ENCODE measurements at places on chromosomes 6 and 20. TPM values are rescaled to one million over a fixed set of nuclear protein-coding genes. Genes with fewer than 3 reads are reported as not detected.

DNA sequence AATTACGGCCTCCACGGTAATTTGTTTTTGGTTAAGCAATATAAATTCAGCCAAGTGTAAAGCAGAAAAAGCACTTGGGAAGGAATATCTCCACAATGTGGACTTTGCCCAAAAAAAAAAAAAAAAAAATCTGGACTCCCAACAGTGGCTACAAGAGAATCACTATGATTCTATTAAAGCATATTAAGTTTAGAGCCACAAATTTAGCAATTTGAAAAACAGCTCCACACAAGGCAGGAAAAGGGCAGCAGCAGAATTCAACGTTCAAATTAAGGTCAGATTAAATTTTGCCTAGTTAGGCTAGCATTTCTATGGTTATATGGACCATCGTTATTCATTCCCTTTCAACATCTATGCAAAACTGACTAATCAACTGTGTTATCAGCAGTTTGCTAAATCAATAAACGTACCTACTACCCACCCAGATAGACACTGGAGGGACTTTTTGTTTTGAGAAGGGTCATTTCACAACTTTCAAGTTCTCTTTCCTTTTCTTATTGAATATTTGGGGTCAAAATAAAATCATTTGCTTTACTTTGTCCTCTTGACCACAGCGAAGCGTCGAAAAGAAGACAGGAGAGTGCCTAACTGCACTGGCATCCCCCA lies 1.0 kb downstream of the MCM9 start:
- peak overlapping the region; percentile 85 for H3K27ac ChIP-seq
- H3K36me3 ChIP-seq = peaks cover 2% of the 10 kb centered on the region
- no peaks in the 10 kb centered on the region for H3K27me3 ChIP-seq

Gene UFL1
- total RNA-seq = 16.4 TPM

Gene PTGIS
- not detected for total RNA-seq

- peak overlapping the region; percentile 90 for H3K4me3 ChIP-seq
- H3K36me3 ChIP-seq = peaks cover 3% of the 10 kb centered on the region
- H3K27ac ChIP-seq = peak overlapping the region; percentile 100
- peaks cover 74% of the 10 kb centered on the region for H3K4me1 ChIP-seq
- peak; percentile 41 for DNase-seq
These were observed 88.2 kb downstream of the HIVEP2 start for GRCh38 chr6:142856624-142857232.

GRCh38 chr20:8218861-8219260 lies 86.8 kb downstream of the PLCB1 start:
- no peak overlapping the region for H3K27ac ChIP-seq
- no peaks in the 10 kb centered on the region for H3K36me3 ChIP-seq
- peaks cover 11% of the 10 kb centered on the region for H3K4me1 ChIP-seq
- no peak for DNase-seq

DNA sequence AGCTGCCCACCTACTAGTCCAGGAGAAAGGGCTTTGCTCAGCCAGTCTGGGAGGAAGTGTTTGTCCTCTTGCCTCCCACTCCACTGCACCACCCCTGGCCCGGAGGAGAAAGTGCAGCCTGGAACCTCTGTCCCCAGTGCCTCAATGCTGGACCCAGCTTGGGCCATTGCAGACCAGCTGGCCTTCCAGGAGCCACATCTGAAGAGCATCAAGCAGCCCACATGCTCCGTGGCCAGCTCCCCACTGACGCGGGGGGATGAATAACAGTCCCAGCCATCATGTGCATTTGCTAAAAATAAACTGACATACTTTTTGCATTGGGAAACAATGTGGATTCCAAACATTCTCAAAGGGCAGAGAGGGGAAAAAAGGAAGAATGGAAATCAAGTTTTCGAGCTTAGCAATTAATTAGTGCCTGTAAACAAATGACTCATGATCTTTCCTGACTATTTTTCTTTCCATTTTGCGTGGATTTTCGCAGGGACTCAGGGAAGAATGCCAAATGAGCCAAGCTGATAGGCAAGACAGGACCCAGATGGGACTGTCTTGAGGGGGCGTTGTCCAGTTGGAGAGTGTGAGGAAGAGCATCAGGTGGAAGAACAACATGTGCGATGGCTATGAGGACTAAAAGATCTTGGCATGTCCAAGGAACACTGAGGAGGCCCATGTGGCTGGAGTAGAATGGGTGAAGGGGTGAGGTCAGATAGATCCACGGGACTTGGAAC lies 34.1 kb downstream of the CEBPB start:
- DNase-seq = no peak
- H3K4me1 ChIP-seq = no peaks in the 10 kb centered on the region
- H3K36me3 ChIP-seq = no peaks in the 10 kb centered on the region
- peaks cover 21% of the 10 kb centered on the region for H3K27me3 ChIP-seq

GRCh38 chr6:89483111-89483720 lies 50.3 kb downstream of the ANKRD6 start:
- peaks cover 15% of the 10 kb centered on the region for H3K27me3 ChIP-seq
- H3K27ac ChIP-seq = no peak overlapping the region
- no peak for DNase-seq
- H3K4me3 ChIP-seq = no peak overlapping the region

GRCh38 chr6:154399097-154399496 lies 42.5 kb upstream of the IPCEF1 start:
- no peaks in the 10 kb centered on the region for H3K4me1 ChIP-seq
- H3K36me3 ChIP-seq = no peaks in the 10 kb centered on the region

Gene SOX12
- 8.3 TPM for total RNA-seq

Gene CBLN4
- total RNA-seq = not detected

- H3K4me1 ChIP-seq = peaks cover 4% of the 10 kb centered on the region
- H3K4me3 ChIP-seq = no peak overlapping the region
- no peak for DNase-seq
- H3K27me3 ChIP-seq = no peaks in the 10 kb centered on the region
- no peak overlapping the region for H3K27ac ChIP-seq
- peaks cover 2% of the 10 kb centered on the region for H3K36me3 ChIP-seq
These were observed 41.8 kb downstream of the TFEB start for GRCh38 chr6:41693281-41694240.

DNA sequence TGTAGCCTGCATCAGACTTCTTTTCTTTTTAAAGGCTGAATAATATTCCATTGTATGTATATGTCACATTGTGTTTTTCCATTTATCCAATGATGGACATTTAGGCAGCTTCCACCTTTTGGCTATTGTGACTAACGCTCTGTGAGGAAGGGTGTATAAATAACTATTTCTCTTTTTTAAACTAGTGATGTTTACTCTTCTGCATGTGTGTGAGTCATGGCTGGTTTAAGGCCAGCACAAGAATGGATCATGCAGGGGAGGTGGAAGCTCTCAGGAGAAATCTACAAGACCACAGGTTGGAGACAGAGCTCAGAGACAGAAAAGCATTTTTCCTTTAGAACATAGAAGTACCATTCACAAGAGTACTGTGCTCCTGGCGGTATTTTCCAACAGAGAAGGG lies 307.2 kb downstream of the SOX4 start:
- no peaks in the 10 kb centered on the region for H3K4me1 ChIP-seq
- no peaks in the 10 kb centered on the region for H3K27me3 ChIP-seq
- H3K36me3 ChIP-seq = no peaks in the 10 kb centered on the region
- no peak overlapping the region for H3K27ac ChIP-seq
- no peak overlapping the region for H3K4me3 ChIP-seq
- DNase-seq = no peak

- peaks cover 22% of the 10 kb centered on the region for H3K27me3 ChIP-seq
- H3K4me3 ChIP-seq = no peak overlapping the region
- no peaks in the 10 kb centered on the region for H3K36me3 ChIP-seq
- no peak for DNase-seq
These were observed 75.7 kb downstream of the METTL24 start for GRCh38 chr6:110282412-110282811.

GRCh38 chr20:50646483-50646996 lies 44.8 kb downstream of the RIPOR3 start:
- H3K4me3 ChIP-seq = no peak overlapping the region
- H3K4me1 ChIP-seq = peaks cover 3% of the 10 kb centered on the region
- H3K27ac ChIP-seq = no peak overlapping the region
- DNase-seq = no peak
- H3K36me3 ChIP-seq = no peaks in the 10 kb centered on the region

GRCh38 chr6:133973109-133973971 lies 20.3 kb downstream of the TBPL1 start:
- H3K4me1 ChIP-seq = peaks cover 30% of the 10 kb centered on the region
- H3K4me3 ChIP-seq = no peak overlapping the region
- H3K36me3 ChIP-seq = no peaks in the 10 kb centered on the region

- no peak for DNase-seq
- H3K27ac ChIP-seq = no peak overlapping the region
- H3K27me3 ChIP-seq = no peaks in the 10 kb centered on the region
- H3K4me3 ChIP-seq = no peak overlapping the region
These were observed 23.0 kb downstream of the BCKDHB start for GRCh38 chr6:80129485-80129884.

Gene CCDC28A
- 21.3 TPM for total RNA-seq
